ENCODE measurements at places on chromosomes 7 and 10. TPM values are rescaled to one million over a fixed set of nuclear protein-coding genes. Genes with fewer than 3 reads are reported as not detected.

The RARRES2 gene
- polyA plus RNA-seq = 39.2 TPM

The SLIT1 gene
- 6.7 TPM for polyA plus RNA-seq

The CFAP43 gene
- polyA plus RNA-seq = 17.5 TPM

The SYPL1 gene
- polyA plus RNA-seq = 151 TPM

The TEX36 gene
- not detected for polyA plus RNA-seq

The SLC39A12 gene
- polyA plus RNA-seq = not detected

- DNase-seq = no peak
Observed at GRCh38 chr10:132786884-132787494, 1.0 kb upstream of the NKX6-2 start.

- no peak for DNase-seq
Observed at GRCh38 chr10:121007264-121007663, 156.1 kb downstream of the WDR11 start.

DNA sequence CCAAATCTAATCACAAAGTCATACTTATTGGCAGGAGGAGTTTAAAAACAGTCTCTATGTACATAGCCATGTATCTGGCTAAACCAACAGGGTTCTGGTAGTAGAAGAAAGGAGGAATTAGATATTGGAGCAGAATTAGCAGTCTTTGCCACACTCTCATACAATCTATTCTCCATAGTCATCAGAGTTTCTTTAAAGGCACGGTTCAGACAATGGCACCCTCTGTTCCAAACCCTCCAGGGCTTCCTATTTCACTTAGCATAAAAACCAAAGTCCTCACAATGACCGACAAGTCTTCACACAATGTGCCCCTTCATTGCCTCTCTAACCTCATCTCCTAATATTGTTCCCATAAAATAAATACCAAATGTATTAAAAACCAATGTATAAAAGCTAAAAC lies 12.7 kb downstream of the ZNF438 start:
- no peak for DNase-seq

- DNase-seq = no peak
Observed at GRCh38 chr7:21468969-21469368, 41.1 kb downstream of the SP4 start.

- DNase-seq = no peak
Observed at GRCh38 chr10:61016630-61017029, 72.6 kb upstream of the RHOBTB1 start.

GRCh38 chr10:94571528-94571927 lies 25.9 kb downstream of the HELLS start:
- DNase-seq = no peak

GRCh38 chr10:63005246-63005645 lies 127.9 kb upstream of the NRBF2 start:
- no peak for DNase-seq

DNA sequence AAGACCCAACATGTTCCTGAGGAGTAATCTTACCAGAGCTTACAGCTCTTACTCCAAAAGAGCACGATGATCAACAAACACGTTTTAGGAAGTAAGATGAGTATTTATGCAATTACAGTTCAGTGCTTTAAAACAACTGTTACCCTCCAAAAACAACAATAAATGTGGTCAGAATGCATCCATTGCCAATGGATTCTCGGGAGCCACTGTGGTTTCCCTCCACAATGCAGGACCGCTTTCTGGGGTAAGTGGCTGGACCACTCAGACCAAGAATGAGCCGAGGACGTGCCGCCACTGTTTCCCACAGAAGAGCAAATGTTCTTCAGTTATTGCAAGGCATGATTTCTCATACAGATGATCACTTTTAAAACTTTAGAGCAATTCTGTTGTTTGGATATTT lies 232.3 kb upstream of the MKLN1 start:
- DNase-seq = no peak

GRCh38 chr10:95597788-95598187 lies 36.6 kb upstream of the SORBS1 start:
- DNase-seq = no peak

DNA sequence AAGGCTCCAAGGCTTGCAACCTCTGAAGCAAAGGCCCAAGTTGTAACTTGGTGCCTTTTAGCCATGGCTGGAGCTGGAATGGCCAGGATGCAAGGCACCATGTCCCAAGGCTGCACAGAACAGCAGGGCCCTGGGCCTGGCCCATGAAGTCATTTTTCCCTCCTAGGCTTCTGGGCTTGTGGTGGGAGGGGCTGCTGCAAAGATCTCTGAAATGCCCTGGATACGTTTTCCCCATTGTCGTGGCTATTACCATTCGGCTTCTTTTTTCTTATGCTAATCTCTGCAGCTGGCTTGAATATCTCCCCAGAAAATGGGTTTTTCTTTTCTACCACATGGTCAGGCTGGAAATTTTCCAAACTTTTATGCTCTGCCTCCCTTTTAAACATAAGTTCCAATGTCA lies 234.2 kb downstream of the CDK14 start:
- no peak for DNase-seq

GRCh38 chr10:97349752-97350513 lies 15.4 kb upstream of the FRAT2 start:
- DNase-seq = no peak

GRCh38 chr7:23076772-23077171 lies 28.8 kb upstream of the KLHL7 start:
- DNase-seq = no peak

GRCh38 chr7:19410106-19410505 lies 264.9 kb upstream of the FERD3L start:
- DNase-seq = no peak

GRCh38 chr7:149369497-149369896 lies 91.4 kb downstream of the ZNF777 start:
- DNase-seq = no peak

- no peak for DNase-seq
Observed at GRCh38 chr7:133934977-133935330, 192.2 kb upstream of the LRGUK start.

GRCh38 chr7:107017965-107018719 lies 26.4 kb upstream of the PRKAR2B start:
- no peak for DNase-seq

- no peak for DNase-seq
Observed at GRCh38 chr10:117540640-117541404, 1.7 kb upstream of the EMX2 start.

DNA sequence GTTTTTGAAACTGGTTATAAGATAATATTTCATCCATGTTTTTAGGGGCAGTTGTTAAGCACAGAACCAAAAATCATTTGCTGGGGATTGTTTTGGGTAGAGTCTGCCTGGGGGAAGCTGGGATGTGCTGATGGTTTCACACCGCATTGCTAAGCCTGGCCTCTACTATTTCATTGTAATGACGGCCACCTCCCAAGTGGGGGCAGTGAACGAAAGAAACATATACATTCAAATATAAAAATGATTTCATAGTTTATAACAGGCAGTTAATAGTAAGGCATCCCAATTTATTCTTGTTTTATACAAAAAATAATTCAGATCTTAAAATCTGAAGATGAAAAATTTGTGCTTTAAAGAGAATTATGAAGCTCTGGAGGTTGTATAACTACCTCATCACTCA lies 750.8 kb downstream of the REEP3 start:
- no peak for DNase-seq

All from right renal cortex interstitium (tissue), 3 donors.